Stomach (tissue), 19 donors: ENCODE measurements at places on chromosomes 1 and 21. TPM values are rescaled to one million over a fixed set of nuclear protein-coding genes. Genes with fewer than 3 reads are reported as not detected.

HDGF gene
- 159 TPM for total RNA-seq

- peak overlapping the region; percentile 64 for H3K27ac ChIP-seq
- peaks cover 21% of the 10 kb centered on the region for H3K36me3 ChIP-seq
- peak overlapping the region; percentile 21 for H3K4me3 ChIP-seq
- H3K27me3 ChIP-seq, result no peaks in the 10 kb centered on the region
Observed at GRCh38 chr21:45534636-45535331, 7.5 kb downstream of the SLC19A1 start.

DNA sequence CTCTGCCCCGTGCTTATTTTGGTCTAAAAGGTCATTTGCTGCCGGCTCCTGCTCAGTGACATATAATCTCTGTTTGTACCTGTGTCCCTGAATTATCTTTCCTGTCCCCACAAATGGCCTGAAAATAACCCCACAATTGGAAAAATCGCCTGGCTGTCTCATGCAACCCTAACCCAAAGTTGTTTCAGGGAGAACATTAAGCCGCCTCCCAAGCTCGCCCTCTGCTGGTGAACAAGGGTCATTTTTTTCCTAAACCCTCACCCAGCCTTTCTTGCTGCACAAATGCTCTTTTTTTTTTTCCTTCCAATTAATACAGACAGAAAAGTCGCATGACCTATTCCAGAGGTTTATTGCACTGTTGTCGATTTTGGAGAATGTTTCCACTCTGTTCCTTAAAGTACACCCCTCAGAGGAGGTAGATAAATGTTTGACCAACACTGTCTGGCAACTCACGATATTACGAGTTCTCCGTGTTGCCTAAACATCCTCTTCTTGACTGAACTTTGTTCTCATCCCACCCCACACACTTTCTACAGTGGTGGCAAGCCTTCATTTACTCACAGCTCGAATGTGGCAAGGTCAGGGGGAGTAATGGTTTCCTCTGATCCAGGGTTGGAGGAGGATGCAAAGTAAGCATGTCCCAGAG, 148.7 kb downstream of the ZZZ3 start:
- H3K4me3 ChIP-seq, result peak overlapping the region; percentile 13
- DNase-seq, result peak; percentile 56
- H3K27me3 ChIP-seq, result no peaks in the 10 kb centered on the region
- no peaks in the 10 kb centered on the region for H3K36me3 ChIP-seq
- peaks cover 9% of the 10 kb centered on the region for H3K4me1 ChIP-seq
- no peak overlapping the region for H3K27ac ChIP-seq

GRCh38 chr1:57623039-57623790, 199.4 kb upstream of the DAB1 start:
- H3K36me3 ChIP-seq, result no peaks in the 10 kb centered on the region
- H3K27me3 ChIP-seq, result no peaks in the 10 kb centered on the region
- no peak overlapping the region for H3K27ac ChIP-seq
- H3K4me3 ChIP-seq, result no peak overlapping the region
- H3K4me1 ChIP-seq, result no peaks in the 10 kb centered on the region

- DNase-seq, result no peak
- H3K36me3 ChIP-seq, result peaks cover 98% of the 10 kb centered on the region
- H3K27me3 ChIP-seq, result no peaks in the 10 kb centered on the region
Observed at GRCh38 chr21:33514229-33514628, 22.7 kb upstream of the DNAJC28 start.

- peaks cover 12% of the 10 kb centered on the region for H3K36me3 ChIP-seq
- no peaks in the 10 kb centered on the region for H3K27me3 ChIP-seq
- peaks cover 26% of the 10 kb centered on the region for H3K4me1 ChIP-seq
- H3K27ac ChIP-seq, result peak overlapping the region; percentile 100
- H3K4me3 ChIP-seq, result peak overlapping the region; percentile 94
Observed at GRCh38 chr1:155206891-155207805, 549 bp downstream of the THBS3 start.

- peak overlapping the region; percentile 82 for H3K27ac ChIP-seq
- peaks cover 16% of the 10 kb centered on the region for H3K36me3 ChIP-seq
- DNase-seq, result peak; percentile 47
- H3K27me3 ChIP-seq, result no peaks in the 10 kb centered on the region
Observed at GRCh38 chr1:156126630-156127534, 12.4 kb downstream of the LMNA start.

DNA sequence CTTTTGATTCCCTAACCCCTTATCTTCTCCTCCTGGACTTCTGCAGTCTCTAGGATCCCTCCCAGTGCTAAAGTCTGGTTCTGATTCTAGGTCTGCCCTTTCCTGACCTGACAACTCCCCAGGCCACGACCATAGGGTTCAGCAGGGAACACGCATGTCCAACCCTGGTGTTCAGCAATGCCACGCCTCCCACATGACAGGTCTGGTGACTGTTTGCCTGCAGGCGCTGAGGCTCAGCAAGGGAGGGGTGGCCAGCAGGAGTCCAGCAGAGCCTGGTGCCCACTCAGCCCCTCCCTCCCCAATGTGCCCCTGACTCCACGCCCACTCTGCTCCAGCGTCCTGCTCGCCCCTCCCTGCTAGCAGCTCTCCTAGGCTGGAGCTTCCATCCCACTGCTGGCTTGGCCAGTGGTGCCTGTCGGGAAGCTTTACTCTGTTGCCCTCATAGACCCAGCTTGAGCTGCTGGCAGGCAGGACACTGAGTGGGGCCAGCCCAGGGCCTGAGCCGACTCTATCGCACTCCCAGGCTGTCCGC, 17.3 kb downstream of the SLC9A1 start:
- H3K4me3 ChIP-seq, result no peak overlapping the region
- peak; percentile 90 for DNase-seq
- H3K4me1 ChIP-seq, result peaks cover 95% of the 10 kb centered on the region
- no peaks in the 10 kb centered on the region for H3K27me3 ChIP-seq
- H3K27ac ChIP-seq, result peak overlapping the region; percentile 86
- peaks cover 4% of the 10 kb centered on the region for H3K36me3 ChIP-seq

DNA sequence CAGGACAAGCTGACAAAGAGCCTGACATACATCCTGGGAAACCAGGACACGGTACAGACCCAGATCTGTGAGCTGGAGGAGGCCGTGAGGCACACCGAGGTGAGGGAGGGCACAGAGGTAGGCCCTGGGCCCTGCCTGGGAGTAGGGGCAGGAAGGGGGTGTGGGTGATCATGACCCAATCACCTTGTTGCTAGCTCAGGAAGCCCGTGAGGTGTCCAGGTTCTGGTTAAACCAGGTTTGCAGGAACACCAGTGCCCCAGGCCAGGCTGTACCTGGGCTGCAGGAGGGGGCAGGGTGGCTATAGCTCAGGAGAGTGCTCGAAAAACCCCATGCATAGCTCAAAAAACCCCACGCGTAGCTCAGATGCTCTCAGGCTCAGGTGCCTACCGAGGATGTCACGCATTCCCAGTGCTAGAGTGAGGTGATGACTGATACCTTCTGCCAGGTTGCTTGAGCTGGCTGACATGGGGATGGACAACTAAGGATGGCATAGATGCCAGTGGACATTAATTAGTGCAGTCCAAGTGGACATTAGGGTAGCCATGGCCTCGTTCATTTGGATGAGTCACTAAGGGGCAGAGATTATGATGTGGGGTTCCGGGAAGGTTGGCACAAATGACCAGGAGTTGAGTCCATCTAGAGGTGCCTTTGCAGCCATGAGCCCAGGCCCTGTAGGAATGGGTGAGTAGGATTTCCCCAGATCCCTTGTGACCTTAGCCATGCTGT, 3.7 kb downstream of the TRIM46 start:
- no peaks in the 10 kb centered on the region for H3K36me3 ChIP-seq
- H3K4me1 ChIP-seq, result peaks cover 43% of the 10 kb centered on the region
- peaks cover 19% of the 10 kb centered on the region for H3K27me3 ChIP-seq
- no peak overlapping the region for H3K4me3 ChIP-seq
- H3K27ac ChIP-seq, result peak overlapping the region; percentile 93

GRCh38 chr1:43981135-43981491, 2.1 kb downstream of the B4GALT2 start:
- H3K4me3 ChIP-seq, result no peak overlapping the region
- H3K27ac ChIP-seq, result no peak overlapping the region
- no peaks in the 10 kb centered on the region for H3K27me3 ChIP-seq
- peak; percentile 42 for DNase-seq

HCRTR1 gene
- total RNA-seq, result not detected

KCNJ9 gene
- not detected for total RNA-seq
